Fibroblast of skin of abdomen (primary cell): ENCODE measurements at places on chromosomes 2 and 18.

DNA sequence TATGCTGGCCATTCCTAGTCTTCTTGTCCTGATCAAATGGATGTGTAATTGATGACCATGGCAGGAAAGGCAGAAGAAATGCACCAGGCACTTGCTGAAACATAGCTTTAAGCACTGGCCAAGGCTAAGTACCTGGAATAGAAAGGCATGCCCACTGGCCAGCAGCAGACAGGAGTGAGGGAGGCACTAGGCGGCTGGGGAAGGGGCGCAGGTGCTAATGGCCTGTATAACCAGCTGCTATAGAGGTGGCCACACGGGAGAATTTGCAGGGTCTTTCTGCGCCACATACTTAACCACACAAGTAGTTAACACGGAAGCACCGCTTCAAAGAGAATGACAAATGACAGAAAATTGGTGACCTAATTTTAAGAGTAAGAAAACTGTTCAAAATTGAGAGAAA, 66.3 kb upstream of the CHRNA1 start:
- DNase-seq: no peak

GRCh38 chr18:78601923-78602322, 377.7 kb upstream of the SALL3 start:
- DNase-seq: no peak

- no peak for DNase-seq
These were observed 558.9 kb upstream of the PKDCC start for GRCh38 chr2:41488888-41489287.

GRCh38 chr2:58664523-58665151, 423.5 kb upstream of the FANCL start:
- DNase-seq: no peak

DNA sequence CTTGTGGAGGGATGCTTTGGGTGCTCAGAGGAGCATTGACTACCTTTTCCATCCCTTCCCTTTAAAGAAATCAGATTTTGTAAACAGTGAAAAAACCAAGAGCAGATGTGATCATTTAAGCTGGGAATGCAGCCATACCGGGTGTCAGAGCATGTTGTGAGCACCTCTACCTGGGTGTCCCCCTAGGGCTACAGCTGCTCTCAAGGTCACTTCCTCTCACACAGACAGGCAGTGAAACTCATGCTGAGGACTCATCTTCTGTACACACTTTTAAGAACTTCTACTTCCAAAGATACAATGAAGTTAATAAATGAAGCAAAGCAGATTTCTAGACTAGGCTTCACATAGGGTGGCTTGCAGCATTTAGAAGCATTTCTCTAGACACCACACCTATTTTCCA, 48.4 kb upstream of the FRZB start:
- no peak for DNase-seq

DNA sequence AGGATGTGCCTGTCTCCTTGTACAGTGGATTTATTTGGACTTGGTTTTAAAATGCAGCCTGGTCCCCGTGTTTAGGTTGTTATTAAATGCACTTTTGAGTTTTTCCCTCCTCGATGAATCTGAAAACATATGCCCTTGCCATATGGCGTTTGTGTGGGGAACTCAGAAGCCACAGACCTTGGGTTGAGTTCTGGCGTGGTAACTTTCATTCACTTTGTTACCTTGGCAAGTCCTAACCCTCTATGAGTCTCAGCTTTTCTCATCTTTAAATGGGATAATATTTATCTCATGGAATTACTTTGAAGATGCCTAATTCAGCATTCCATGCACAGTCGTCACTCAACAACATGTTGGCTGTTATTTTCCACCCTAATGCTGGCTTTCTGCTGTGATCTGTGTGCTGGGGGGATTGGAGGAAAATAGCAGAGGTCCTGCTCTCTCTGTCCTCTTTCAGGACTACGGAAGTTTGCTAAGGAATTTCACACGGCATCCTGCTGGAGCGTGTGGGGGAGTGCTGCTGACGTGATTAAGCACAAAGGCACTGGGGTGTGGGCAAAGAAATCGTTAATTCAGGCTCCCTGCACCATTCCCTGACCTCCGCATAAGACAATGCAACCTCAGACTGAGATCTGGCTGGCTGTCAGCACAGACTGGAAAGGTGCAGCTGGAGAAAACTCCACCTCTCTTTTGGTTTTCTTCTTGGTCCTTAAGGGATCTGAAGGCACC, 61.7 kb downstream of the LDLRAD4 start:
- peak; percentile 66 for DNase-seq

GRCh38 chr2:38066421-38067115, 9.4 kb downstream of the CYP1B1 start:
- DNase-seq: no peak

DNA sequence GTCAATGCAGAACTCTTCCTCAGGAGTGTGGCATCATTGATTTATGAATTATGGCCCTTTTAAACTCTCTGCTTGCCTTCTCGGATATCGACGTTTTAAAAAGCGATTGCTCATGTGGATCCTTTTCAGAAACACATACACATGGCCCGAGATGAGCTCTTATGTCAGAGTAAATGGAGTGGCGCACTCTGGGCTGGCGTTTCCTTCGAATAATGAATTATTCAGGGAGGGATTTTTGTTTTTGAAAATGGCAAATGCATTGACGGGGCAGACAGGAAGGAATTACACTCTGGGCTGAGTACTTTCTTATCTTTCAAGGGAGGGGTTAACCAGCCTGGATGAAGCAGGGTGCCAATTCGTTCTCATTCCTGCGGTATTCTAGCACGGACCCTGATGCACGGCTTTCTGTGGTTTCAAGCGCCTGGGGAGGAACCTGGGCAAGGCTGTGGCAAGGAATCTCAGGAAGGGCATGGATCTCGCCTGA, 142.7 kb downstream of the PRKCE start:
- peak; percentile 31 for DNase-seq

DNA sequence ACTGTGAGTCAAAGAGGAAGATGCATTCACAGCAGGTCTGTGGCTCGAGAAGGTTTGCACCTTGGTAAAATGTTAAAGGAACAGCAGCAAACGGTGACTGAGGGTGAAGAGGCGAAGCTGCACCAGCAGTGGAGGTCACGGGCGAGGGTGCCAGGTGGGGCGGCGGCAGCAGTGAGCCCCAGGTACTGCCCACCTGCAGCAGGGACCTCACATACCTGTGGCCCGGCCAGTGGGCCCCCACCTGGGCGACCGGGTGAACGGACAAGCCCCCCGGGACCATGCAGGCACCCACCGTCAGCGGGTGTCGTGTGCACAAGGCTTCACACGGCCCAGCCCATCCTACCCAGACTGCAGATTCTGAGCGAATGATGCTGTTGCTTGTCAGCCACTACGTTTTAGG, 23.6 kb upstream of the KCNG2 start:
- no peak for DNase-seq

GRCh38 chr2:29749843-29750242, 171.5 kb downstream of the ALK start:
- no peak for DNase-seq

DNA sequence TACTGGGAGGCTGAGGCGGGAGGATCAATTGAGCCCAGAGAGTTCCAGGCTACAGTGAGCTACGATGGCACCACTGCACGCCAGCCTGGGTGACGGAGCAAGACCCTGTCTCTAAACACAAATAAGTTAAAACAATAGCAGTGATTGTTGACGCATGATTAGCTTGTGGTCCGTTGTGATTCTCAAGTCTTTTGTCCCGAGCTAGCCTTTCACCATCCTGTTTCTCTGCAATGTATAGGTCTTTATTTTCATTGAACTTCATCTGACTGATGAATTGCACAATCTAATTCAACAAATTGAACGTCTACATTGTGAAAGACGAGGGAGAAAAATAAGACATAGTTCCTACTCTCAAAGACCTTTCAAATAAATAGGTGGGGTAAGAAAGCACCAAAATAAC, 8.8 kb upstream of the FZD7 start:
- no peak for DNase-seq

DNA sequence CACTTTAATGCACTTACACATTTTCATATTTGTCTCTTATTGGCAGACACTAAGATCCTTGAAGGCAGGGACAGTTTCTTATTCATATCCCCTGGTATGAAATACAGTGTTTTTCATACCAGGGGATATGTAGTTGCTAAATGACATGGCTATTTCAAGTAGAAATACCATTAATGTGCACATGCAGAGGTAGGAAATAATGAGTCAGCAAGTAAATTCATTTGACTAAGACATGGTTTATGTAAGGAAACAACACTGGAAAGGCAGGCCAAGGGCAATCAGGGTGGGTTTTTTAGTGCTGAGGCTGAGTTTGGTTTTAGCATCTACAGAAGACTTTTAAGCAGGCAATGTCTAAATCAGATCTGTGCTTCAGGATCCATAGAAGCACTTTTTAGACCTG, 155.9 kb downstream of the WDPCP start:
- DNase-seq: peak; percentile 27

DNA sequence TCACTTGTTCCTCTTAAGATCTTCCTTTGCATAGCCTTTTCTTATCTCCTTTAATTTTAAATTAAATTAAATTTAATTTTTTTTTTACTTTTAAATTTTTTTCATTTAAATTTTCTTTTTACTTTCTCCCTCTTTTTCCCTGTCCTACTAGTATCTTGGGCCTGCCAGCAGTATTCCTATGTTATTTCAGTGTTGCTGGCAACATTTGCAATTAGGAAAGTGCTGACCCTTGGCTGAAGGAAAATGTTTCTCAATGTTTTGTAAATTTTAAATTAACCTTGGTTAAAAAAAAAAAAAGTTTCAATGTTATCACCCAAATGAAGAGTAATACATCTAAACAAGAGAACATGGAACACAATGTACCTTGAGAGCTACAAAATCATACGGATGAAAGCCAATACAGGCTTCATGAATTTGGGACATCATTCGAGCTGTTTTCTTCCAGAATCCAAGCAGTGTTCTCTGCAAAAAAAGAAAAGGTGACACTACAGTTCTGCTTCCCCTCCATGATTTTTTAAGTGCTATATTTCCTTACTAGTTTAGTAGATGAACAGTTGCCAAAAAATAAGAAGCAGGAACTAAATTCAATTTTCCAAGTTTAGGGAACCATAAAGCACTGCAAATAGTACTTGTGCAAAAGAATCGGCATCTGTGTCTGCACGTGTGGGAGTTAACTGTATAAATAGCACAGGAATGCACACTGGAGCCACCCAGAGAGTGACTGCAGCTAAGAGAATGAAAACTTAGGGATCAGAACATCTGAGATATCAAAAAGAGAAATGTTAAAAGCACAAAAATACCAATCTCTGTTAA, 55.8 kb downstream of the ICA1L start:
- DNase-seq: peak; percentile 25

DNA sequence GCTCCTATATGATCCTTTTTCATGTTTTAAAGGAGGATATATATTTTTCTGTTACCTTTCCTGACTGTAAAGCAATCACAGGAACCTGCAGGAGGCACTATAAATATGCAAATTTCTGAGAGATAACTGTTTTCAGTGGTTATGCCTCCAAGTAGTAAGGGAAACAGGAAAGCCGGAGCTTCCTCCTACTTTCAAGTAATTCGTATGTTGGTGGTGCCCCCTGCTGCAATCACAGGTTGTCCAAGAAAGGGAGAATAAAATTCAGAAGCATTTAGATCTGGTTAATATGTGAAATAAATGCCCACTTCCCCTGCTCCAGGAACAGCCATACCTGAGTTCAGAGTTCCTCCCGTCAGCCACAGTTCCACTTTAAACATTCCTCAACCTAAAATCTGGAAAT, 12.0 kb upstream of the BCL11A start:
- DNase-seq: peak; percentile 55

DNA sequence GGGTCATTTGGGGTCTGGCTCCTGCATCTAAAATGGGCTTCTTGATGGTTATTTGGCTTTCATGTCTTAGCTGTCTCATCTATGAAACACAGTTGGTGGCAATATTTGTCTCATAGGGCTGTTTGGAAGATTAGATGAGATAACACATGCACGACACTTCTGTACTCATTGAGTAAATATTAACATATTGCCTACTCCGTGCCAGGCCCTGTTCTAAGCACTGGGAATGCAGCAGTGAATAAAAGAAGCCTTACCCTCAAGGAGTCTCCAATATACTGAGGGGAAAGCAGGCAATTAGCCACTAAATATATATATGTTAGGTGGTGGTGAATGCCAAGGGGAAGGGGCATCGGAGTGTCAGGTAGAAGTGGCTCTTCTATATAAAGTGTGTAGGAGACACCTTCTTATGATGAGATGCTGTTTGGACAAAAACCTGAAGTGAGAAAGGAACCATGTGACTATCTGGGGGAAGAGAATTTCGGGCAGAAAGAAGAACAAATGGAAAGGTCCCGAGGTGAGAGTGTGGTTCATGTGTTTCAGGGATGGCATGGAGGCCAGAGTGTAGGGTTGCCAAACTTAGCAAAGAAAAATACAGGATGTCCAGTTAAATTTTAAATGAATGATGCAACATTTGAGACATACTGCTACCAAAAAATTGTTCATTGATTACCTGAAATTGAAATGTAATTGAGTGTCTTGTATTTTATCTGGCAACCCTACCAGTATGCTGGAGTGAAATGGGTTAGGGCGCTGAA, 11.8 kb downstream of the SLC3A1 start:
- DNase-seq: no peak

DNA sequence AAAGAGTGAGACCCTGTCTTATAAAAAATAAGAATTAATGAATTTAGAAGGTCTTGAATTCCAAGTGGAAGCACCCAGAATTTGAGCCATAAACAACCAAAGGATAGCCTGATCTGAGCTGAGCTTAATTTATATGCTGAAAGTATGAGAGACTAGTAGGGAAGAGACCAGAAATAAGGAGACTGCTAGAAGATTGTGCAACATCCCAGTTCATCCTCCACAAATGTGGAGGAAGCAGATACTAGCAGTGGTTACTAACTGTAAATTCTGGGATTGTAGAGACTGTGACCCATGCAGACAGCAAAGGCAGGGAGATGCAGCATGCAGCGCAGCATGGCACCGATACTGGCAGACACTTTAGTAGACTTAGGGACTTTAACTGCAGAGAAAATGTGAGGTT, 1.5 kb upstream of the SULT1C2 start:
- no peak for DNase-seq

- no peak for DNase-seq
These were observed 246.1 kb upstream of the ST6GAL2 start for GRCh38 chr2:107132070-107132469.

DNA sequence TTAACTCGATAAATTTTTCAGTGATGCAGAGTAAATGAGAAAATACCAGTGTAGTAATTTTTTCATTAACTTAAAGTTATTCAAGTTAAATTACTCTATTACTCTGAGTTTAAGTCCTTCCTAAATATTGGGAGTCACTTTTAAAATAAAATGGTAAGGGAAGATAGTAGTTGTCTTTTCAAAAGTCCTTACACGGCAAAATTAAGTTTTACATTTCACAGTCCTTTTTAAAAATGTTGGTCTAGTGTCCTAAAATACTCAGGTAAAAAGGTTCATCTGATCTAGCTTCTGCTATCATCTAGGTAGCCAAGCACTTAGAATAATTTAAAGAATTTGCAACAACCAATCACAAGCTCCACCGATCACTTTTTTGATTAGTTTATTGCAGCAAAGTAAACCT, 146.9 kb downstream of the MEMO1 start:
- no peak for DNase-seq

DNA sequence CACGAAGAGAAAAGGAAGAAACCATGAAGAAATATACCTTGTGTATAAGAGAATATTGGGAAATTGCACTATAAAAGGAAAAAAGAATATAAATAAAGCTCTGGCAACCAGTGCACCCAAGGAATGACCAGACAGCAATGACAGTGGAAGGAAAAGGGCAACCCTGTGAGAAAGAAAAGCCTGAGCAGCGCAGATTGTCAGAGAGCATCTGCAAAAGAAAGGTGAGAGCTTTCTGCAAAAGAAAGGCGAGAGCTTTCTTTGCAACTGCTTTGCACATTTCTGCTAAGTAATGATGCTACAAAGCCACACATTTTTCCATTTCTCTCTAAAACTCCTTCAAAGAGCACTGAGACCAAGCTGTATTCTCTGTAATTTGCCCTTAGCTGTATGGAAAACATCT, 83.6 kb downstream of the CTNNA2 start:
- DNase-seq: no peak
